ENCODE measurements at places on chromosomes 11 and 22.

GRCh38 chr11:83023410-83023809 is 48.3 kb downstream of the RAB30 start:
- DNase-seq: no peak

DNA sequence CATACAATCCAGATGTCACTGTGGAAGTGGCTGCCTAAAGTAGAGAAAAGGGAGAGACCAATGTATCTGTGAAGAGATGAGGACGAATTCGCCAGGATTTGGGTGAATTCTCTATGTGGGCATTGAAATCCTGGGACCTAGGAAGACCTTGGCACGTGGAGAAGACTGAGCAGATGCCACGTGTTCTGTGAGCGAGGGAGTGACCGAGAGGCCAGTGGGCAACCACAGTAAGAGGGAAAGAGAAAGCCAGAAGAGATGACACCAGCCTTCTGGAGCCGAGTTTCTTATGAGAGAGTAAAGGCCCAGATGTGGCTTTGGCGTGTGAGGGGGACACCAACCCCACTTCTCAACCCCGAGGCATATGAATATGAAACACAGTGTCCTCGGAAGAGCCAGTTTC is 228.1 kb downstream of the BUD13 start:
- DNase-seq: no peak

DNA sequence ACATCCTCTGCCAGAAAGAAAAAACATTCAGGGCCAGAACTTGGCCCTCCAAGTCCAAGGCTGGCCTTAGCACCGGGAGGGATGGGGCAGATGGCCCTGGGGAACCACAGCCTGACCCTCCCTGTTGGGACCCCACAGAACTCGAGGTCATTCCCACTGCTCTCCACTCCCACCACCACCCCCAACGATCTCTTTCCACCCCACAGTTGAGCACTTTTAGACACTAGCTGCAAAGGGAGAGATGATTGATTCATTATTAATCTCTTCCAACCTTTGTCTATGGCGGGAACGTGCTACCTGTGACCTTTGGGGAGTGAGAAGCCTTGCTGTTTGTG is 869.7 kb downstream of the BRD1 start:
- no peak for DNase-seq

- no peak for DNase-seq
These were observed 40.1 kb upstream of the UCP3 start for GRCh38 chr11:74048993-74049392.

- no peak for DNase-seq
These were observed 4.1 kb upstream of the STT3A start for GRCh38 chr11:125588505-125588904.

DNA sequence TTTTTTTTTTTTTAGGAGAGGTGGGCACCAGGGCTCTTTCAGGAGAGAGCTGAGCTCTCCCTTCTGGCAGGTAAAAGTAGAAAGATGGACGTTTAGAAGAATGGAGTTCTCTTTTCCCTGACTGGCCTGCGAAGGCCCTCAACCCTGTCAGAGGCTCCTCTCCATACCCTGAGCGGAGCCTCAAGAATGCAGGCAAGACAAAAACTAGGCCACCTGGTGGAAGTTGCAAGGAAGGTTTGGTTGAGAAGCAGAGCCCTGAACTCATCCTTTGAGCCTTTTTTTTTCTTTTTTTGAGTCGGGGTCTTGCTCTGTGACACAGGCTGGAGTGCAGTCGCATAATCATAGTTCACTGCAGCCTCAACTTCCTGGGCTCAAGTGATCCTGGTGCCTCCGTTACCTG is 1.4 kb downstream of the OTOG start:
- DNase-seq: no peak

DNA sequence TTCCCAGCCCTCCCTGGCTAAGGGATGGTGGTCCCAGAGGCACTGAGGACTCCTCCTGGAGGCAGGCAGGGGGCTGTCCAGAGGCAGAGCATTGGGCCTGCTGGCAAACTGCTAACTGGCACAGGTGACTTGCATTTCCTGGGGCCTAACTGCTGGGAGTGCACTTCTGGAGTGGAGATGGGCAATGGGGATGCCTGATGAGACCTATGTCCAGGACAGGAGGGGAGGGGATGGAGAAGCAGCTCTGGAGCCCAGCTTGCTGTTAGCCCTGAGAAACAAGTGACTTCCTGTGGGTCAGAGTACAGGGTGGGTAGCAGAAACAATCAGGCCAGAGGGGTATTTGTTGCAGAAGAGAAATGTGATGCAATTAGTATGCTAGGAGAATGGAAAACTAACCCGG is 253.2 kb downstream of the ST3GAL4 start:
- DNase-seq: no peak

- DNase-seq: no peak
These were observed 13.2 kb upstream of the TMEM218 start for GRCh38 chr11:125124618-125124992.

- DNase-seq: no peak
These were observed 7.4 kb downstream of the ZDHHC5 start for GRCh38 chr11:57675176-57675941.

- DNase-seq: no peak
These were observed 418.8 kb downstream of the SHANK2 start for GRCh38 chr11:70833554-70833953.

GRCh38 chr11:120680322-120680721 is 168.8 kb downstream of the GRIK4 start:
- DNase-seq: no peak

- DNase-seq: no peak
These were observed 181.1 kb downstream of the CTTN start for GRCh38 chr11:70579316-70579955.

DNA sequence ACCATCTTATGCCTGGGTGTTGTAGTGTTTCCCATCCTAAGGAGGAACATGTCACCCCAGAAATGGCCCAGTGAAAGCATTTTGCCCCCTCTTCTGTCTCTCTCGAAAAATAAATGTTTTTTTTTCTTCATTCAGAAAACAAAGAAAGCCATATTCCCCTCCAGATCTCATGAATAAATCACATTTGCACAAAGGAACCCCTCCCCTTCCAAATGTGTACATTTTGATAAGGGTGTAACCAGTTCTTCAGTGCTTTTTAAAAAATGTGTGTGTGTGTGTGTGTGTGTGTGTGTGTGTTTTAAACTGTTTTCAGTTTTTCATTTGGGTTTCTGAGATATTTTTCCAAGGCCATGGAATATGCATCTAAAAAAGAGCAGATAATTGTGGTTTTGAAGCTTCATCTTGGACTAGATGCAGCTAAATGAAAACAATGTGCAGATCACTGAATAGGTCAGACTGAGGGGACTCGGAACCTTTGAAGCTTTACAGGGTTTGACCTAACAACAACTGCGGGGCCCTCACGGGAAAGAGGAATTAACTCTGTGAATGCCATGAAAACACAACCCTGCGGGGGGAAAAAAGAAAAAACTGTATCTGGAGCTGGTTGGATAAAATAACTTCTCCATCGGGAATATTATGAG is 76.4 kb downstream of the YAP1 start:
- DNase-seq: peak; percentile 90

DNA sequence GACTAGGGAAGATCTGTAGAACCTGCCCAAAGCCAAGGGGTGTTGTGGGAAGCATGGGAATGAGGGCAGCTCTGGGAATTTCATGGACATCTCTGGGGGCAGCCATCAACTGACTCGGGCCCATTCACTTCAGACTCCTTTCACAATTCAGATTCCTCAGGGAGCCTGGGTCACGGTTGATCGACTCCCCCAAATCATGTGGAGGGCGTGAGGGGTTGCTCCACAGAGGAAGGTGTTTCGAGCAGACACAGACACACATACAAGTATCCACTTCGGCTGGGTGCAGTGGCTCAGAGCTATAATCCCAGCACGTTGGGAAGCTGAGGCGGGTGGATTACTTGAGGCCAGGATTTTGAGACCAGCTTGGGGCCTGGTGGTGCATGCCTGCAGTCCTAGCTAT is 15.7 kb downstream of the STX3 start:
- DNase-seq: no peak

DNA sequence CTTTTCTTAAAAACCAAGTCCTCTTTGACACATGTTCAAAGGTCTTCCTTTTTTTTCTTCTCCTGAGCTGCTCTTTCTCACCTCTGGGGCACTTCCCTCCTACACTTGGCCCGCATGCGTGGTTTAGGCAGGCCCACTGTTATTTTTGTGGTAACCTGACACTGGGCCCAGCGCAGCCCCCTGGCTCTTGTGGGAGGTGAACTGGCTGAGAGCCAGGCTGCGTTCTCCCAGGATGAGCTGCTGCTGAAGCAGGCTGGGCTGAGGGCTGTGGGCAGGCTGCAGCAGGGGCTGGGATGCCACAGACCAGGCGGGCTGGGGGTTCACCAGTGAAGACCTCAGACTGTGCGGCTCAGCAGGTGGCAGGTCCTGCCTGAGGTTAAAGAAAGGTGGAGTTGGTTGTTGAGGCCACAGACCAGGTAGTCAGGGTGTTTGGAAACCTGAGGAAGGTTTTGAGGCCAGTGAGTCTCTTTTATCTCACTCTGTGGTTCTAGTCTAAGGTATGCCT is 72.4 kb downstream of the TEAD1 start:
- peak; percentile 29 for DNase-seq

GRCh38 chr11:128662960-128663359 is 30.9 kb upstream of the FLI1 start:
- no peak for DNase-seq

GRCh38 chr11:63719987-63720386 is 38.7 kb downstream of the RTN3 start:
- DNase-seq: no peak

DNA sequence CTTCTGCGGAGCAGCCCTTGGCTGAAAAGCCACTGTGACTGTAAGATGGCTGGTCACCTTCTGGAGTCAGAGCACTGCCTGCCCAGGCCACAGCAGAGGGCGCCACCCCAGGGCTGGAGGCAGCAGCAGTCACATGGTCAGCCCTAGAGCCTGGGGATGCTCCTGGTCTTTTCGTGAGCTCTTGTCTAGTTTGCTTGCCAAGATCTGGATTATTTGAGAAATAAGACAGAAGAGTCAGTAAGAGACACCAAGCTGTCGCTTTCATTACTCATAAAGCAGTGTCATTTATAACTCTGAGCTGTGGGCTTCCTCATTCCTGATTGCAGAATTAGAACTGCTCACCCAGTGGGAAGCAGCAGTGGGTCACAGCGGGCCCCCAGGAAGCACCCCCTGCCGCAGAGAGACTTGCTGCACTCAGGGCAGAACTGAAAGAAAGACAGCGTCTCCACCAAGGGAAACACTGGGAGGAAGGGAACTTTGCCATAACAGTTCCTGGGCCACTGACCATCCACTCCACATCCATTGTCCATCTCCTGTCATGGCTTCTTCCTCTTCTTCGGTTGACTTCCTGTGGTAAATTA is 56.7 kb downstream of the PPP6R2 start:
- DNase-seq: peak; percentile 16

DNA sequence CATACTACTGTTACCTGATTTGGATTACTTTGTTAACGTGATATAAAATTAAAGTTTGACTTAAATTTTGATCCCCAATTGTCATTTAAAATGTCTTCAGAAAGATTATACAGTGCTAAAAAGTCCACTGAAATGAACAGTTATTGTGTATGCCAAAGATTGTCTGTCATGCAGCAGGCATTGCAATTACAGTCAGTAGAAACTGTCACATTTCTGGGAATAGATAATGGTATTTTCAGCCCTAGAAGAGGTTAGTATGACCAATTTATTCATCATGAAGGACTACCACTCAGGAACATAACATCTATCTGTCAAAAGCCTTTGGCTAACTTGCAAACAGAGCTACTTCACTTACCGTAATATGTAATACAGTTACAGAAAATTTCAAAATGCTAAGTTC is 852.5 kb upstream of the TENM4 start:
- DNase-seq: no peak

- DNase-seq: no peak
These were observed 261.4 kb downstream of the KCNA4 start for GRCh38 chr11:29755474-29755873.

- DNase-seq: no peak
These were observed 20.1 kb upstream of the OR9Q1 start for GRCh38 chr11:58003591-58003990.

GRCh38 chr11:45655831-45656230 is 9.6 kb downstream of the CHST1 start:
- no peak for DNase-seq
